ENCODE measurements at places on chromosomes 5 and 9.

- DNase-seq: no peak
Measured at GRCh38 chr9:133170716-133171115, 7.0 kb upstream of the GBGT1 start.

- DNase-seq: no peak
Measured at GRCh38 chr9:132881826-132882225, 3.1 kb downstream of the SPACA9 start.

- DNase-seq: no peak
Measured at GRCh38 chr5:122473138-122473843, 161.3 kb downstream of the SNCAIP start.

DNA sequence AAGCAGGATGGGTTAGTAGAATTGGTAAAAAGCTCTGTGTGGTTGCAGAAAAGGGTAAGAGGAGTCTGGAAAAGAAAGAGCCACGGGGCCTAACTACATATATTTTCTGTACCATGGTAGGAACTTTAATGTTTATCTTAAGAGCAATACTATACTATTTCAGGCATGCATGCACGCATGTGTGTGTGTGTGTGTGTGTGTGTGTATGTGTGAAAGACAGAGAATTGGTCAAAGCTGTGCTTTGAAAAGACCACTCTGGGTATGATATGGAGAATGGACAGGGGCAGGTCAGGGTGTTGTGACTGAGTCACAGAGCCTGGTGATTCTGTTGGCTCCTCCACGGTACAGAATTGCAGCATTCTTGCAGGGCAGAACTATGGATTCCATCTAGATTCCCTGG is 339.3 kb downstream of the SLIT3 start:
- no peak for DNase-seq

DNA sequence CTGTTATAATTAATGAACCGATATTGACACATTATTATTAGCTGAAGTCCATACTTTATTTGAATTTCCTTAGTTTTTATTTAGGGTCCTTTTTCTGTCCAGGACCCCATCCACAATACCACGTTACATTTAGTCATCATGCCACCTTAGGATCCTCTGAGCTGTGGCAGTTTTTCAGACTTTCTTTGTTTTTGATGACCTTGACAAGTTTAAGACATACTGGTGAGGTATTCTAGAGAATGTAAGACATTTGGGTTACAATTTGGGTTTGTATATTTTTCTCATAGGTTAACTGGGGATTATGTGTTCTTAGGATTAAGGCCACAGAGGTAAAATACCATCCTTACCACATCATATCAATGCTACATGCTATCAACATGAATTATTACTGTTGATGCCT is 42.7 kb downstream of the KIAA1958 start:
- no peak for DNase-seq

- no peak for DNase-seq
Measured at GRCh38 chr5:2783223-2783622, 31.7 kb upstream of the IRX2 start.

DNA sequence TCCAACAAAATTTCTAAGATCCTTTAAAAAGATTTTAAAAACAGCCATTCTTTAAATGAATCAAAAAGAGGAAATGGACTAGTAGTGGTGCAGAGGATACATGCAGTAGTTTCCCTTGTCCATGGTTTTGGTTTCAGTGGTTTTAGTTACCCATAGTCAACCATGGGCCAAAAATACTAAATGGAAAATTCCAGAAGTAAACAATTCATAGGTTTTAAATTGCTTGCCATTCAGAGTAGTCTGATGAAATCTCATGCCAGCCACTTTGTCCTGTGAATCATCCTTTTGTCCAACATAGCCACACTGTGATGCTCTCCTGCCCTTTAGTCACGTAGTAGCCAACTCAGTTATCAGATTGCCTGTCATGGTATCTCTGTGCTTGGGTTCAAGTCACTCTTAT is 286.1 kb downstream of the ANXA1 start:
- no peak for DNase-seq

DNA sequence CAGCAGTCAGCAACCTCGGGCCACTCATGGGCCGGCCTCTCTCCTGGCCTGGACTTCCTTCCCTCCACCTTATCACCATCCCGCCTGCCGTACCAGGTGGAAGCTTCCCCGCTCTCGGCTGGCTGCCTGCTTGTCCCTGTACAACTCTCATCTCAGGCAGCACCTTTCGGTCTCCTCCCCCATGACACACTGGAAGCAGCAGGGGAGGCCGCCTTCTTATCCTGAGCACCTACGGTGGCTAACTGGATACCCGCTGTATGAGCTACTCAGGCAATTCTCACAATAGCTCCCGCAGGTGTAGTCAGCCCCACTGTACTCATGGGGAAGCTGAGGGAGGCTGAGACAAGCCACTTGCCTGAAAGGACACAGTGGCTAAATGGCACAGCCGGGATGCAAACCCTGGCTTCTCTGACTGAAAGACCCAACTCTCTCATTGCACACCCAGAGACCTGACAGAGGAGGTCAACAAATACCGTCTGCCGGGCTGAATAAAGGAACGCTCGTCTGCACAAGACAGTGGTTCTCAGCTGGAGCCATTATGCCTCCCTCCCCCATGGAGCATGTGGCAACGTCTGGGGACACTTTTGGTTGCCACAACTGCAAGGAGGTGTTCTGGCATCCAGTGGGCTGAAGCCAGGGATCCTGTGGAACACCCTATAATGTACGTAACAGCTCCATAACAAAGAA is 9.6 kb downstream of the STK10 start:
- DNase-seq: no peak

GRCh38 chr5:314676-315487 is 6.6 kb upstream of the AHRR start:
- no peak for DNase-seq

DNA sequence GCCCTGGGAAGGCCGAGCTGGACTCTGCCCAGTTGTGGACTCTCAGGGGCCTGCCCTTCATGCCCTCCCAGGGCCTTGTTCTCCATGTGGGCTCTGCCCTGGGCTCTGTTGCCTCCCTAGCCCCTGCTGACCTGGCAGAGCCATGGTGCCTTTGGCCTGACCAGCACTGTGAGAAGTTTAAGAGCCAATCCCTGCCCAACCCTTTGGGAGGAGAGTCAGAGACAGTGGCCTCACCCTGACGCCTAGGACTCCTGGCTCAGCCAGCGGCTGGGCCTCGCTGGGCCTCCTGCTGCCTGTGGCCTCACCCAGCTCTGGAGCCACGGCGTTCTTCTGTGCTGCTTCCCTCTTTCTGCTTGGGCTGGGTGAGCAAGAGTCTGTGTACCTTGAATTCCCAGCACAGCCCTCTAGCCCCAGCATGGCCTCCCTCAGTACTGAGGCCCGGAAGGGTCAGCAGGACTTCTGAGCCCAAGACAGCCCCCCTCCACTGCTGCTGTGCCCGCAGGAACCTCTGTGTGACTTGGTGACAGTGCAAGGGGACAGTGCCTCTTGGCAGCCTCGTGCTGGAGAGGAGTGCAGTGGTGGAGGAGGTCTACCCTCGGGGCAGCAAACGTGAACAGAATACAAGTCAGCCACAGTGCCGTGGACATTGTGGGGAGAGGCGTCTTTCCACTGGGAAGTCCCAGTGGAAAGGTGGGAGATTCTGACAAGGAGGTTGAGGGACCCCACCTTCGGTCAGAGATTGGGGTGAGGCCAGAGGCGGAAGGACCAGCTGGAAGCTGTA is 97.4 kb downstream of the CACNA1B start:
- DNase-seq: no peak

DNA sequence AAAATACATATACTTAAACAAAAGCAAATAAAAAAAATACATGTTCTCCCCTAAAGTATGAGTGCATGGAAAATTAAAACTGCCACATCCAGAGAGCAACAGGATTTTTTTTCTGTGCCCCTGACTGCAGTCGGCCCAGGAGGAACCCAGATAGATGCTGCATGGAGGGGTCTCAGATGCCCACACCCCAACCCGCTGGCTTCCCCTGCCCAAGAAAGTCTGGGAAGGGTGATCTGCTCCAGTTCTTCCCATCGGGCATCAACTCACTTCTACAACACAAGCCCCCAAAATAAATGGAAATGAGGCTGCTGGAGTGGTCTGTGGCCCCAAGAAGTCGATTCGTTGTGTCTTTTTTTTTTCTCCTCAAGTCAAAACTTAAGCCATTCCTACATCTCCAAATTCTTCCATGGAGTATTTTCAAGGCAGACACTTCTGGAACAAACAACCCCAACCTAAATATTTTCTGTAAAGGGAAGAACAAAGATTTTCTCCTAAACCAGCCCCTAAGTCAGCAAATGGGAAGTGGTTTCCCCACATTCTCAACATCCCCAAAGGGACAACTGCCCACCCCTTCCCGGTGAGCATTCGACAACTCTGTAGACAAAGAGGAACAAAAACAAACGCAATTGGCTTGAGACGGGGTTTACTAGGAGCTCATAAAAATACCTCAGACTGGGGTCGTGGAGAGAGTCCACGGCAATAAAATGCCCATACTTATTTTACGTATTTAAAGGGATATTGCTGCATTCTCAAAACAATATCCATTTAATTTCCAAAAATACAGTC is 46.7 kb downstream of the ROR2 start:
- no peak for DNase-seq

DNA sequence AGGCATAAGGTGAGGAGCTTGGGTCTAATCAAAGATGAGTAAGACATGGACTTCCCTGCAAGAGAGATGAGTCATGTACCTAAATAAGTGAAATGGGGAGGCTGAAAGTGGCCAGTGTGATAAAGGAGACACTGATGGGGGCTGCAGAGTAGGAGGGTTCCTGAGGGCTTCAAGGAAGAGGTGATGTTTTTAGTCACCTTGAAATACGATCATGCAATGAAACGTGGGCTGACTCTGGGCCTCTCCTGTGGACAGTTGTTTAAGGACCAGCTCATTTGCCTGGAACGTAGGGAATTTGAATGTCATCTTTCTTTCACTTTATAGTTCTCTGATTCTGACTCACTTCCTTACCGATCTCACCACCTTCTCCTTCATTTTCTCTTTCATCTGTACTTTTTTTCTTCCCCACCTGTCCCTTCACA is 49.6 kb upstream of the CPLX2 start:
- DNase-seq: peak; percentile 11

- DNase-seq: no peak
Measured at GRCh38 chr5:129903466-129904101, 681 bp upstream of the CHSY3 start.

DNA sequence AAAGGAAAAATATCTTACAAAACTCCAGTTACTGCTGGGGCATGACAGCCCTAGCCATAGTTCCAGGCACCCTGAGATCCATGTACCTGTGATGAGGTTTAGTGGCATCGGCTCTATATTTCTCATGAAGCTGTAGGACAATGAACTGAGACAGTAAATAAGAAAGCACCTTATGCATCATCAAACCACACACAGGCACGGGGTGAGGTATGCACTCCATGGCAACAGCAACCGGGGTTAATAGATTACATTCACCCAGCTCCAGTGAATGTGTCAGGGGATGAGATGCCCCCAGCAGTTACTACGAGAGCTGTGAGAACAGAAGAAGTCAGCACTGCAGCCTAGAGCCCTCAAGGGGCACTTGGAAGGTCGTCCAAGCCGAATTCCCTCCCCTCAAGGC is 162.0 kb upstream of the S1PR3 start:
- DNase-seq: no peak

DNA sequence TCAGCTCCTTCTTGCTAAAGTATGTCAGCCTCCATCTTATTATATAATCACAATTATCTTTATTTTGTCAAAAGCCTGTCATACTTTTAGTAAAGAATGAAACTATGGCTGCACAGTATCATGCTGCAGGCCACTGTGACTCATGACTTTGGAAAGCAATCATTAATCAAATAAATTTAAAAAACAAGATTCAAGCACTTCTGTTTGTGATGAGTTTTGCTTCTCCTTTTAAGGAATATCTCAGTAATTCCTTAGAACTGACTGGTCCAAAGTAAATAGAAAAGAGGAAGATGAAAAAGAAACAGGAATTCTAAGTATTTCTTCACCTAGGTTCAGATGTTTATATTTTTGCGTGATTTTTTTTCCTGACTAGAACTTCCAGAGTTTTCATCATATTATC is 83.1 kb downstream of the EDIL3 start:
- DNase-seq: no peak

DNA sequence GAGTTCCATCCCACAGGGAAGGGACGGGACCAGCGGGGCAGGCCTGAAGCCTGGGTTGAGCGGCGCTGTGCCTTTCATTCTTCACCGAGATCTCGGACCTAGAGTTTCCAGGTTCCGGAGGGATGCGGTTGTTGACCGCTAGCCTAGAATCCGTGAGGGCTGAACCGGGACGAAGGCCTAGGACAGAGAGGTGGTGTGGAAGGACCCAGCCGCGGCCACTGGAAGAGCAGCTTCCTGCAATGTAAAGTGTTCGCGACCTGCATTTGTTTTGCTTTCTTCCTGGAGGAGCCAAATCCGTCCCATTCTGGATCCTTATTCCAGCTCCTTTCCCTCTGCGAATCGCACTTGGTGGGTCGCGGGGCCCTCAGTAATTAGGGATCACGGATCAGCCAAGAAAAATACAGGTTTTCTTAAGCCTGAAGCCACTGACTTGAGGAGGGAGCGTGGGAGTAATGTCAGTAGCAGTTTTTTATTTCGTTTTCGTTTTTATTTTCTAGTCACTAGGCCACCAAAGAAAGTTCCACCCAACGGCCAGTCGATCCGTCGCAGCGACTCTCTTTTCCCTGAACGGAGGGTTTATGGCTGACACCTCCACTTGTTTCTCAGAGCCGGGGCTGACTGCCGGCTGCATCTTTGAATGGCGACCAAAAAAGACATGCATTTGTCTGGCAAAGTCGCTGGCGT is 48.6 kb downstream of the ANXA2R start:
- peak; percentile 75 for DNase-seq

GRCh38 chr9:78292716-78293497 is 4.0 kb upstream of the PSAT1 start:
- no peak for DNase-seq

DNA sequence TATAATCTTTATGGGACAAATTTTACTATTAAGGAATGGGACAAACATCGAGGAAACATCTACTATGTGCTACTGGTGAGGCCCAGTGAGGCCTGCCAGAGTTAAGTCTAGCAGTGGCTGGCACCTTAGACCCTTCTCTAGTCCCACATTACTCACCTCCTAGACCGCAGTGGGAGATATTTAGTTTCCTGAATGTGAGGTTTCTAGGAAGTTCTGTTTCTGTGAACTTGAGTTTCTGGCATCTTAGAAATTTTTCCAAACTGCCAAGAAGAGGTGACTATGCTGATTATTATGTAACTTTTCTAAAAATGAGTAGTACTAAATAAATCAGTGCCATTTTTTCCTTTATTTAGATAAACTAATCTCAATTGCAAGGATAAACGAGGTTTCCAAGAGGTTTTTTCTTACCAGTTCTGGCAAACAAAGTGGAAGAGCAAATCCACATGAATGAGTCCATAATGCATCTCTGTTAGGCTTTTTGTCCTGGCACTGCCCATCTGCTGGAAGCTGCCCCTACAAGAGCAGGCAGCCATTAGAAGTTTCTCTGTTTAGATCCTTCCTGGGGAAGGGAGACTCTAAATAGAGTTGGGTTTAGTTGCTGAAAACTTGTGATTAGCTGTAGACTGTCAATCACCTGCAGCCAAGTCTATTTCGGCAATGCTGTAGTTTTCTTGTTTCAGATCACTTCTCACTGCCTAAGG is 348.7 kb downstream of the MAN2A1 start:
- DNase-seq: no peak
